ENCODE measurements at places on chromosomes 1 and 21.

- no peak for DNase-seq
Observed at GRCh38 chr1:116762781-116763115, 8.5 kb downstream of the CD2 start.

DNA sequence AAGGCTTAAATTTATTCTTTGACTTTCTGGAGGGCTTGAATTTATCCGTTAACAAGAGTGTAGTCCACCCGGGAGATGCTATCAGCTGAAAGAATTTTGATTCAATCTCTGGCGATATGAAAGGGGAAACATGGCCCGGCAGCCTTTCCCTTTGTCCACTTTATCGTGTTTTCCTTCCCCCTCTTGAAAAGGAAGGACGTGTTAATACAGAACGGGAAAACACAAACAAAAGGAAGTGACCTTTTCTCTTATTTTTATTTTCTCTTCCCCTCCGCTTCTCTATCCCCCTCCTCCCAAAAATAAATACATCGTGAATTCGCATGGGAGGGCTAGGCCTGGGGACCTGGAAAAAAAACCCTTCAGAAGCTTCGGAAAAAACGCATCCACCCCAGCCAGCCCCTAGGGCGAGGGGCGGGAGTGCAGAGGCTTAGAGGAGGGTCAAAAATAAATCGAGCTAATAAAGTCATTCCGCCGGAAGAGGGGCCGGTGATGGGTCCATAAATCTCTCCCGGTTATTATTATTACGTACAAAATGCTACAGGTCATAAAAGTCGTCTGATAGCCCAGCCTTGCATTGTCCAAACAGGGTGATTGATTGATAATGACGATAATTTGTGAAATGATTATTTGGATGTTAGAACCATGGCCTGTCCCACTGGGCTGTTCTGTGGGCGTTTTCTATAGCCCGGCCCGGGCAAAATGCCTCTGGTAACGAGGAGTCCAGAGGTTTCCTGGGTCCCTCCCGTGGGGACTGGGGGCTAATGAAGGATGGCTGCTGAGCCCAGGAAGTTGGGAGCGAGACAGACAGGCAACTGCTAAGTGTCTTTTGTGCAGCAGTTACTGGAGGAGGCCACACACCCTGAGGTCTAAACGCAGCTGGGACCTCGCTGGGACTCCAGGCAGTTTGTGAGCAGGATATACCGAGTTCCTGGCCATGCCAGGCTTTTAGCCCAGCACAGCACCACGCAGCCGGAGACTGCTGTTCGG is 179.4 kb downstream of the PRDM16 start:
- no peak for DNase-seq

DNA sequence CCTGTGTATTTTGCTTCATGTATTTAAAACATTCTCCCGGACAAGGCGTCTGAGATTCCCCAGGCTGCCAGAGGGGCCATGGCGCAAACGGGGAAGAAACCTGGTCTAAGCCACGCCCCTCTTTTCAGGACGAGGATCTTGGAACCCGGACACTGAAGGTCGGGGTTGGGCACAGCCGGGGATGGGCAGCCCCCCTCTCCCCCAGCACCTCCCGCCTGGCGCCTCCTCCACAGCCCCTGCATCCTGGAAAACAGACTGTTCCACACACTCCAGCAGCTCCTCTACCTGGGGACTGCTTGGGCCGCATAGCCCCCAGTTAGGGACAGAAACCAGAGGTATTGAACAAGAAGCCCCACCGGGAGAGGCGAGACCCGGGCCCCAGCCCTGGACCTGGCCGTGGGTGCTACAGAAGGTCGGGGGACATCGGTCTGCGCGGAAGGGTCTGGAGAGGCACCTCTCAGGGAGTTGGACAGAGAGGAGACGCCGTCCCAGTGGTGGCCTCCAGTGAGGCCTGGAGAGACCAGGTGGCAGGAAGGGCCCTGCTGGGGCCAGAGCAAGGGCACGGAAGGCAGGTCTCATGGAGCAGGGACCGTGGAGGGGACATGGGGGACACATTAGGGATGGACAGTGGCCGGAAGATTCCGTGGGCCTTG is 5.4 kb downstream of the TP73 start:
- DNase-seq: no peak

GRCh38 chr1:237509748-237510147 is 381.0 kb downstream of the ZP4 start:
- no peak for DNase-seq

DNA sequence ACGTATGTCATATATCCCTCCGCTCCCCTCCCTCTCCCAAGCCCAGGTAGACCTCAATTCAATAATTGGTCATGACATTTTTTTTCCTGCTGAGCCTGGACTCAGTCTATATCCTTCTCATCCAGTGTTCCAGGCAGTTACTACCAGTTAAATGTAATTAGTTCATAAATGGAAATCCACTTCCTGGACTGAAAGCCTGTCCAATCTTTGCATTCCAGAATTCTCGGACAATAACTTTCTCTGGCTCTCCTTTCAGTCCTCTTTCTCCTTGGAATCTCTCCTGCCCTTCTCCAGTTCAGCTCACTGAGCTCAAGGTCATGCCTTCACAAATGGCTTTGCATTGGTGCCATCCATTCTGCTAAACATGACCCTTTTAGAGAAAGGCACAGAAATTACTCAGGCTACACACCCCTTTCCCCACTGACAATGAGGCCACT is 34.8 kb downstream of the VWA5B1 start:
- DNase-seq: no peak

- DNase-seq: no peak
Observed at GRCh38 chr21:39670701-39671100, 58.0 kb downstream of the B3GALT5 start.

GRCh38 chr1:170354246-170354645 is 177.7 kb upstream of the GORAB start:
- no peak for DNase-seq

DNA sequence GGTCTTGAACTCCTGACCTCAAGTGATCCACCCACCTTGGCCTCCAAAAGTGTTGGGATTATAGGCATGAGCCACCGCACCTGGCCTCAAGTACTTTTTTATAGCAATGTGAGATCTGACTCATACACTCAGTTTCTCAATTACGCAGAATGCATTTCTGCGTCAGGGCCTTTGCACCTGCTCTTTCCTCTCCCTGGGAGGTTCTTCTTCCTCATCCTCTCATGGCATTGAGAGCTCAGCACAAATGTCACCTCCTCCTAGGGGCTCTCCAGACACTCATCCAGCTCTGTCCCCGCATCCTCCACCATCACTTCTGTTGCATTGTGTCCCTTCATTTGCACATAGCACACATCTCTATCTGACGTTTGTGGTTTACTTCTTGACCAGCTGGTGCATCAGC is 418.8 kb downstream of the PTPRU start:
- no peak for DNase-seq

DNA sequence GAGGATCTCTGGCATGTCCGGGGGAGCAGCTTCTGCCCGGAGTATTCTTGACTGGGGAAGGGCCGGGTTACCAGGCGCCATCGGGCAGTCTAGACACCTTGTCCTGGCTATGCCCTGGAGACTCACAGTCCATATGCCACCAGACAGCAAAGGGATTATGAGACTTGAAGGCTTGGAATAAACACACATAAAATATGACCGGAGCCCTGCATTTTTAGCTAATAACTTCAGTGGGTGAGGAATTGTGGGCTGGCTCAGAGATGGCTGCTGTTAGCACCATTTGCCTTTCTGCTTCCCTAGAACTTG is 15.5 kb downstream of the NTPCR start:
- no peak for DNase-seq

DNA sequence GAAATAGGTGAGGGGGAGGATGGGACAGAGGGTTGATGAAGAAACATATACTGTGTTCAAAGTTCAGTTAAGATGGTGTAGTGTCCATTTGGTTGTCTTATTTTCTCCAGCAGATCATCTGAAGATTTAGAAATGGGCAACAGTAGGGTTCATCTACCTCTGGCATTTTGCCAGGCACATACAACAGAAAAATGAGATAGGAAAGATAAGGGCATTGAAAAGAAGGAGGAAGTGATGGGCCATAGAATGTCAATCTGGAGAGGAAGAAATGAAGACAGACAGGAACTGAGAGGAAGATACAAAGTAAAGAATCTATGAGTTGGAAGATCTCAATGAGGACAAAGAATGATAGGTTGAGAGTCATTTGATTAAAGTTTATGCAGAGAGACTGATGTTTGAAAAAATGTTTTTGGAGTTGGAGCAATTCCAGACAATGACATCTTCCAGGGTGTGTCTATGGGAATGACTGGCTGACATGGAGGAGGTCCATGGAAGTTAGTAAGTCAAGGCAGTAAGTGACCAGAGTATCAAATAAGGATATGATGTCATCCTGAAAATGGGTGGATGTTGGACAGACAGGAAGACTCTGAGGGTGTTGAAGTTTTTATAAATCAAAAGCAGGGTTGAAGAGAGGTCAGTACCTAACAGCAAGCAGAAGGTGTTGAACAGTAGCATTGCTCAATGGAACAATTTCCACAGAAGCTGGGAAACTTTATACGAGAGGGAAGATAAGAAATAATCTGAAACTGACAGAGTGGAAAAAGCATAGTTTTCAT is 18.7 kb upstream of the CD55 start:
- DNase-seq: no peak

DNA sequence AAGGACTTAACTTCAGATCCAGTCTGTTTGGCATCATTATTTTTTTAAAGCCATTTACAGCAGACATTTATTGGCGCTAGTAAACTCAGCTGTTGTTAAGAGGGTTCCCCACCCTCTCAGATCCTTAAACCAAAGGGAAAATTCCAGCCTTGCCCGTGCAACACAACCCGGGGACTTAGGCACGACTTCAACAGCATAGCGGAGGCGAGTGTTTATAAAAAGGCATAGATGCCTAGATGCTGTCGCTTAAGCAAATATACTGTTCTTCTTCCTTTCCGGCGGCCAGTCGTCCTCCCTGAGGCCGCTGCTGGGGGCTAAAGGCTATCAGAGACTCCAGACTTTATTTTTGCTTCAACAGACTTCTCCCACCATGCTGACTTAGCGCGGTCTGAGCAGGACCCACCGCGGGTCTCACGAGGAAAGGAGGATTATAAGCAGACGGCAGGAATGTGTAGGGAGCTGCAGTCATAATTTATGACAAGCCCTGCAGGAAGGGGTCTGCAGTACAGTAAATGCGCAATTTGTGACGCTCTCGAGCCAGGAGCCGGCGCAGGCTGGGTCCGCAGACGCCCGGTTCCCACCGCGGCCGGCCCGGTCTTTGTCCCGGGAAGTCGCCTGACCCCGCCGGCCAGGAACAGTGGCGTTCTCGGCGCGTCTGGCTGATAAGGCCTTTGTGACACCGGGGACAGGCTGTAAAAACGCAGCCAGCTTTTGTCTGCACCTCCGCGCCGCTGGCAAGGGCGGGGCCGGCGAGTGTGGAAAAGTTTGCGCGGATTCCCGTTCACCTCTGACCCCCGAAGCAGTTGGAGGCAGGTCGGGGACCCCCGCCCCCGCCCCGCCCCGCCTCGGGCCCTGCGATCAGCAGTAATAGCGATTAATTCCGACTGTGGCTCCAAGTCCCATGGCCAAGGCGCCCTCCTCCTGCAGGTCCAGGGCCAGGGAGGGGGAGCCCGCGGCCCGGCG is 61.2 kb upstream of the ARHGEF16 start:
- no peak for DNase-seq

GRCh38 chr1:156664046-156664766 is 13.0 kb downstream of the NES start:
- DNase-seq: no peak

DNA sequence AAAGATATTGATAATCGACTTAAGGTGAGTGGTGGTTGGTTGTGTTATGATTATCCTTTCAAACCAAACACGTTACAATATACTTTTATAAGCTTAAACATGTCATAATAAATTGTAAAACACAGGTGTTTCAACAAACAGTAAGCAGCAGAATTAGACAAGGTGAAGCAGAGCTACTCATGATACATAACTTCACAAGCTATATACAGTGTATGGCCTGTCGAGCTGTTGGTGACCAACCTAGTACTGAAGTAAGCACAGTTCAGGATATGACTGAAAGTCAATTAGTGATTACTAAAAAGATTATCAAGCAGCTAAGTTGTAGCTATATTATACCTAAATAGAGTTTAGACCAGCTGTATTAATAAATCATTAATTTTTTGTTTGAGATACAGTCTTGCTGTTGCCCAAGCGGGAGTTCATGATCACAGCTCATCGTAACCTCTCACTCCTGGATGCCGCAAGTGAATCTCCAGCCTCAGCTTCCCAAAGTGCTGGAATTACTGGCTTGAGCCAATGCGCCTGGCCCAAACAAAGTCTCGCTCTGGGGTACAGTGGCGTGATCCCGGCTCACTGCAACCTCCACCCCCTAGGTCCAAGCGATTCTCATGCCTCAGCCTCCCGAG is 148.1 kb downstream of the EIF4G3 start:
- DNase-seq: no peak

DNA sequence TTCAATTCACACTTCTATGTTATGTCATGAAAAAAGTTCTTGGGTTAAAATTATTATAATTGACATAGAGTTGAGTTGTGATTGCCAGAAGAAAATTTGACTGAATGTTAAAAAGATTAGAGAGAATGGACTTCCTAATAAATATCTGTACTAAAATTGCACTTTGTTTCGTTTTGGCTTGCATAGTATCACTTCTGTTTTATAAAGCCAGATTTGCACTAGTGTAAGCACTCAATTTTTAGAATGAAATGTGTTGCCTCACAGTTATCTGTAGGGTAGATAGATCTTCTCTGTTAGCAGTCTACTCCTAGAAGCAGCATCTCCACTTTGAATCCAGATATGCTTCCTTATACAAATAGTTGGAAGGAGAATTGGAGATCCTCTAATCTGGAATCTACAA is 95.2 kb upstream of the MPC2 start:
- no peak for DNase-seq

DNA sequence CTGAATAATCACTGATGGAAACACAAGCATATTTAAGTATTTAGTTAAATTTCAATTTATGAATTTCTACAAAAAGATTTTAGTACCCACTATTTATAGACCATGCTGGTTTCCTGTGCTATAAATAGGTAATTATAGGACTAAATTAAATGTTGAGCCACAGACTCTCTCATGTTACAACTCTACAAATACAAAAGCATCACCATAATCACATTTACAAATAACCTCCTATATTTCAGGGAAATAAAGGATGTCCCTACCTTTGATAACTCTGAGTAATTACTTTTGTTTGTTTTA is 32.6 kb upstream of the CCDC190 start:
- no peak for DNase-seq

DNA sequence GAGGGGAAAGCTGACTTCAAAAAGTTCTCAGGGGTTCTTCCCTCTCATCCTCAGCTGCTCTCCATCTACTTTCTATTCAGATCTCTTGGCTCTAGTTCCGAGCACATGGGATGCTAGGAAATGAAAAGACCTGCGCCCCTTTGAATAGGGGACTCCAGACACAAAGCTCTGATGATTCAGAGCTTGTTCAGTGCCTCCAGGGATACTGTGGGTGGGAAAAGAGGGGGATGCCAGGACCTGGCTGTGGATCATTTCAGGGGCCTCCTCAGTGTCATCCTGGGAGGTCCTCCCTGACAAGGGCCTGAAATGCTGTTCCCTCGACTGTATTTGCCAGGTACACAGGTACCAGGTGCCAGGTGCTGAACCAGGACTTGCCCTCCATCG is 943 bp upstream of the KIAA0040 start:
- no peak for DNase-seq

- DNase-seq: peak; percentile 91
Observed at GRCh38 chr1:27979151-27979858, 19.5 kb downstream of the XKR8 start.

Measured in AML-193 (cell line).